ENCODE measurements at places on chromosomes 12 and 14.

GRCh38 chr12:108622921-108623514 lies 10.7 kb downstream of the SELPLG start:
- no peak for DNase-seq

DNA sequence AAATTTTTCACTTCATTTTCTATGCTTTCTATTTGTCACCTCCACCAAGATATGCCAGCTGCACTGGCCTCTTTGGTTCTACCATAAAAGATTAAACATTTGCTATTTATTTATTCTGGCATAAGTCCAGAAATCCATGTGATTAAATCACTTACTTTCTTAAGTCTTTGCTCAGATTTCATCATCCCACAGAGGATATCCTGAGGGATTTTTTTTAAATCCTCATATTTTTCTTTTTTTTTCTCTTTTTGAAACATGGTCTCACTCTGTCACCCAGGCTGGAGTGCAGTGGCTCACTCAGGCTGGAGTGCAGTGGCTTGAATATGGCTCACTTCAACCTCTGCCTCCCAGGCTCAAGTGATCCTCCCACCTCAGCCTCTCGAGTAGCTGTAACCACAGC lies 645.4 kb upstream of the ATXN7L3B start:
- peak; percentile 73 for DNase-seq

GRCh38 chr12:107094183-107094448 lies 767 bp upstream of the CRY1 start:
- DNase-seq: peak; percentile 79

- no peak for DNase-seq
Observed at GRCh38 chr12:89424389-89424788, 72.1 kb upstream of the DUSP6 start.
